Heart right ventricle (tissue), 16 donors: ENCODE measurements at places on chromosomes 1 and 21. TPM values are rescaled to one million over a fixed set of nuclear protein-coding genes. Genes with fewer than 3 reads are reported as not detected.
A peak's percentile ranks its signal among the peaks of the same experiment; 100 is the strongest.

DNA sequence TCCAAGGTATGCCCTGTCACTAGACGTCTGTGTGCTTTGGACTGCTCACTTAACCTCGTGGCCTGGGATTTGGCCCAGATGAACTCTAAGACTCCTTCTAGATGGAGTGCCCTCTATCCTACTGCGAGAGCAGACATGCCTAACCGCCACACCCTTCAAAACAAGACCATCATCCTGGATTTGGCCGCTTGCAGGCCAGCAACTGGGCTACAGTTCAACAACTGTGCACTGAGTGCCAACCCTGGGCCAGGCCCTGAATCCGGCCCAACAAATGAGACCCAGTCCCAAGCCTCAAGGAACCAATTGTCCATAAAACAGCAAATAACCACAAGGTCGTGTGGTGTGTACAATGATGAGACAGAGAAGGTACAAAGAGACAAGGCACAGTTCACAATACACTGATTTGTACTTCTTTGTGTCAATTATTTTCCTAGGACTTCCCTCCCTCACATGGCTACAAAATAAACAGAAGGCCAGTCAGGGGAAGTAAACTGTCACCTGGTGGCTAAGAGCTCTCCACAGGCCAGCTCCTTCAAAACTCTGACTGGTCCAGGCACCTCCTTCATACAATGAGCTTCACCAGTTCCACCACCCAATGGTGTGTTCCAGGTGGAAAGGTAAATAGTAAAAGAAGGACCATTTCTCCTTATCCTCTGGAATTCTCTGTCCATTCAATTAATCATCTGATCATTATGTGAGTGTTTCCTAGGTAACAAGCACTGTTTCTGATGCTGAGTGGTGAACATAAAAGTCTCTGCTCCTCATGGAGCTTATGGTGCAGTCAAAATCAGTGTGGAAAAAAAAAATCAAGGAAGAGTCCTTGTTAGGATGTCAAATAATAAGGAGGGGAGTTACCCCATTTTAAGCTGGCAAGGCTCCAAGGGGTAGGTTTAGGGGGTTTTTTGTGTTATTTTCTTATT, 60.4 kb downstream of the CAPZB start:
- DNase-seq, result no peak

The ANGPTL3 gene
- total RNA-seq, result not detected

DNA sequence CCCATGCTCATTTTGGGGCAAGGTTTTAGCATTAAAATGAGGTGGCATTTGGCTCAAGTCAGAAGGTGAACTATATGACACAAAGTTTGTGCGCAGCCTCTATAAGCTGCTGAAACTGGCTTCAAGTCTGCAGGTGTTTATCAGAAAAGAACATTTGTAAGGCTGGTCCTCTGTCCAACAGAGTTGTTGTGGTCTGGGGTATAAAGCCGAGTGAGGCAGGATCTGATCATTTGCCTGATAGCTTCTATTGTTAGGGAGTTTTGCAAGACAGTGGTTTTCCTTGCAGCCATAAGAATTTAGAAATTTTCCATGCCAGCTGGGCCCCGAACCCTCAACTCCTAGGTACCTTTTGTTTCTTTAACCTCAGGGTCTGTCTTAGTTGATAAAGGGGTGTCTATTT, 130.8 kb downstream of the PGBD5 start:
- DNase-seq, result no peak

DNA sequence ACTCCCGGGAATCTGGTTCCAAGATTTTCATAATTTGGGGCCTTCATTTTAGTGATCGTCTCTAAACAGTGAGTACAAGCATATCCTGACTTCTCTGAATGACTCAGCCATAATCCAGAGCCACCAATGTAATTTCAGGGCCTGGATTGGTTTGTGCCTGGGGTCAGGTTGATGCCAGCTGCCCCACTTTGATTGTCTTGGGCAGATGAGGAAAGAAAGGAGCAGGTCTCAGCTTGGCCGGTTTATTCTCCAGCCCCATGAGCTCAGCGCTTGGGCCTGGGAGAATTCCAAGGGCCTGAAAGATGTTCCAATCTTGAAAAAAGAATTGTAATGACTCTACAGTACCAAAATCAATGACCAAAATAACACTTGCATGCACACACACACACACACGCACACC, 71.2 kb upstream of the ECE1 start:
- no peak for DNase-seq

GRCh38 chr1:156517748-156518147, 17.2 kb upstream of the MEF2D start:
- DNase-seq, result no peak

The FOXO6 gene
- total RNA-seq, result 1.3 TPM

- no peak for DNase-seq
Measured at GRCh38 chr1:175250027-175250426, 57.5 kb upstream of the KIAA0040 start.

The TRIM45 gene
- total RNA-seq, result 18.1 TPM

- no peak for DNase-seq
Measured at GRCh38 chr1:179872558-179872957, 5.0 kb downstream of the TOR1AIP2 start.

GRCh38 chr1:27122652-27123051, 32.3 kb downstream of the SLC9A1 start:
- DNase-seq, result peak; percentile 66

The GBP3 gene
- 7.7 TPM for total RNA-seq

The FTCD gene
- total RNA-seq, result 4.4 TPM

- no peak for DNase-seq
Measured at GRCh38 chr1:201452866-201453265, 16.1 kb downstream of the PHLDA3 start.

The CRP gene
- not detected for total RNA-seq

- DNase-seq, result no peak
Measured at GRCh38 chr1:153805886-153806719, 30.9 kb downstream of the SLC27A3 start.

GRCh38 chr1:203360547-203361185, 9.7 kb upstream of the FMOD start:
- no peak for DNase-seq

DNA sequence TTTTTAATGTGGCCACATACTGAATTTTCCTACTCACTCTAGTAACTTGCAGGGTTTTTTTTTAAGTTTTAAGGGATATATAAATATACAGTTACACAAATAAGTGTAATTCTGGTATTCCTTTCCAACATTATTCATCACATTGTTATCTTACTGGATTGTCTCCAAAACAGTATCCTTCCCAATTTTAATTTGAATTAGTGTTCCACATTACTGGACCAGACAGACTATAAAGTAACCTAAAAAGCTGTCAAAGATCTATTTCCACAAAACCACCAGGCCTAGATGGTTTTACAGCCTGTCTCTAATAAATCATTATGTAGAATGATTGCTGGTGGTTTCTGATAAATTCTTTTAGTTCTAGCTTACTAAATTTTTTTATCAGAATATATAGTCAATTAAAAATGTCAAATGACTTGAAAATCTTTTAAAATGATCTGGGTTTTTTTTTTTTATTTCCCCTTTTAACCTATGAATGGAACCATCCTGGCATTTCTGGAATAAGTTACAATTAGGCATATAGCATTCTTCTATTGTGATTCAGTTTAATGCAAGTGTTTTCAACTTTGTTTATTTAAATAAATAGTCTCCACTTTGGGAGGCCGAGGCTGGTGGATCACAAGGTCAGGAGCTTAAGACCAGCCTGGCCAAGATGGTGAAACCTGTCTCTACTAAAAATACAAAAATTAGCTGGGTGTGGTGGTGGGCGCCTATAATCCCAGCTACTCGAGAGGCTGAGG, 59.3 kb downstream of the PACC1 start:
- no peak for DNase-seq

The RIPK4 gene
- total RNA-seq, result 0.09 TPM

The KIF26B gene
- total RNA-seq, result 6.2 TPM

GRCh38 chr1:11342621-11343032, 69.6 kb downstream of the UBIAD1 start:
- DNase-seq, result no peak

The RGS7 gene
- total RNA-seq, result not detected

GRCh38 chr1:157878059-157878458, 36.5 kb upstream of the CD5L start:
- no peak for DNase-seq

The OLFML2B gene
- 0.73 TPM for total RNA-seq

GRCh38 chr1:246782120-246782900, 58.1 kb downstream of the SCCPDH start:
- DNase-seq, result peak; percentile 50

DNA sequence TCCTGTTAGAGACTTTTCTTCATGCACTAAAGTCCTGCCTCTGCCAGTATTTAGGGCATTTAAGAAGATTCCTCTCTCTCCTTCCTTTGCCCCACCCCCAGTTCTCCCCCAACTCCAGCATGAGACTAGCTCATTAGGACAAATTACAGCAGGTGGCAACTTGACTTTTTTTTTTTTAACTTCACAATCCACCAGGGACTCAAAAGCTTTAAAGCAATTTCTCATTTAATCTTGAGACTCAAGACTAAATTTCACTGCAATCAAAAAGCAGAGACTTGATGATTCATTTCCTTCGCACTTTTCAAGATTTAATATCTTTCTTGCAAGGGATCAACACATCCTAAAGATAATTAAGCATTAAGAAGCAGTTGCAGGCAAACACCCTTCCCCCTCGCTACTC, 74.9 kb downstream of the WLS start:
- DNase-seq, result no peak

GRCh38 chr1:93002781-93003180, 41.5 kb upstream of the DIPK1A start:
- DNase-seq, result no peak

DNA sequence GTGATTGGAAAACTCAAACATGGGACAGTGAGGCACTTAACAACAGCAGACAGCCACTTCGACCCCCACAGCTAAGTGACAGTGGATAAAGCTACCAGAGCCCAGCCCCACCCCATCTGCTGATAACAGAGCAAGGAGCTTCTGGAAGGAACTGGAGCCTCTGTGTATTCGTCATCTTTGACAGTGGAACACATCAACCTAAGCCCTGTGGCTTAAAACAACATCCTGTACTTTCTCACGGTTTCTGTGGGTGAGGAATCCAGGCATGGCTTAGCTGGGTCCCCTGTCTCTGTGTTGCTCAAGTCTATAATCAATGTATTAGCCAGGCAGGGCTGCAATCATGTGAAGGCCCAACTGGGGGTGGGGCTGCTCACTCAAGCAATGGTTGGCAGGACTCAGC, 18.4 kb upstream of the SIPA1L2 start:
- DNase-seq, result no peak

- no peak for DNase-seq
Measured at GRCh38 chr1:182754543-182755314, 34.8 kb upstream of the NPL start.

GRCh38 chr1:156773607-156774006, 6.3 kb downstream of the PRCC start:
- DNase-seq, result no peak

The AMPD1 gene
- total RNA-seq, result not detected

The DCST1 gene
- not detected for total RNA-seq

The RSPH1 gene
- total RNA-seq, result not detected

GRCh38 chr1:156896490-156897033, 3.0 kb downstream of the PEAR1 start:
- no peak for DNase-seq

- DNase-seq, result peak; percentile 17
Measured at GRCh38 chr1:165575468-165576099, 31.8 kb downstream of the LRRC52 start.

DNA sequence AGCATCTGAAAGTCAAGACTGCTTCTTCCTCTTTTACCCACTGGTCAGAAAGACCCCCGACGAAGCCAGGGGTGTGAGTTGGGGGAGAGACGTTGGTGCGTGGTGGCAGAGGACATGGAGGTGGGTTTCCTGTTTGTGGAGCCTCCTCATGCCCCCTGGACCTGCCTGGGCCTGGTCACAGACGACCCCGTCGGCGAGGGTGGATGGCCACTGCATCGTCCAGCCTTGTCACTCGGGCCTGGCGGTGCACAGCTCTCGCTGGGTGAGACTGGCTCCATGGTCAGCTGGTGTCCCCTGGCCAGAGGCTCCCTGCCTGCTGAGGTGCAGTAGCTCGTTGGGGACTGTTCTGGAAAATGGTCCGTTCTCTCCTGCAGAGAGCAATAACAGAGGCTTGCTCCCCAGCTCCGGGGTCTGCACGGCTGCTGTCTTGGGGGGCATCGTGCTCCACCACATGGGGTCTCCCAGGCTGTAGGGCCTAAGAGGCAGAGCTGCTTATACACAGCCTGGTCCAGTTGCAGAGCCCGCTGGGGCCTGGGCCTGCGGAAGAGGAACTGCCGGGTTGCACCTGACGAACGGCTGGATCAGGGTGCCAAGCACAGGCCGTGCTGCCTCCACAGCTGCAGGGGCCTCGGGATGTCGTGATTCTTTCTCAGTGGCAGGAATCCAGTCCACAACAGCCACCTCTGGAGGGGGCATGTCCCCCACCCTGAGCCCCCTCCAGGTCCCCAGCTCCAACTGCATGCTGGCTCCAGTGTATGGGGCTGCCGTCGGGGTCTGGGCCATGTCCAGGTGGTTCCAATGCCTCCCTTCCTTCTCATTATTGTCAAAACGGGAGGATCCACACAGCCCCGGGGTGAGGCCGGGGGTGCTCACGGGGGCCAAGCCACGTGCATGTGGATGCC, 18.0 kb upstream of the ACTRT2 start:
- DNase-seq, result no peak

The PLEKHG5 gene
- total RNA-seq, result 12.6 TPM

The MPC2 gene
- 268 TPM for total RNA-seq
